Activated CD4-positive, alpha-beta T cell treated with anti-CD3 and anti-CD28 coated beads, Interleukin-2, amount 10 ng/mL, durations not matched to agents 7 days and 5 days (primary cell): ENCODE measurements at places on chromosomes 2 and 18.

DNA sequence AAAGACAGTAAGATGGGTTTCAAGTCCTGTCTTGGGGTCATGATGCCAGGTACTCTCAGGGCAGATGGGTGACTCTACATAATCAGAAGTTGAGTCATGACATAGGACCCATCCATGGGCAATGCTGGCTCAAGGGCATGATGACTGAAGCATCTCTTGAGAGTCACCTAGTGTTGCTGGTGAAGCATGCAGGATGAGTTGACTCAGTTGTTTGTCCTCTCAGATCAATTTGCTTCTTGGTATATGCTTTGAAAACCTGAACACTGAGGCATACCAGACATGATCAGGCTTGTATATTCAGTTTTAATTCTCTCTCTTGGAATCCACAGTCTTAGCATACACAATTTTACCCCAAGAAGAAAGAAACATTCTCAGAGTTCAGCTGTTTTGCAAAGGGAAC is 658.9 kb upstream of the NXPH2 start:
- DNase-seq = no peak

GRCh38 chr2:30706534-30707303 is 100.5 kb downstream of the CAPN13 start:
- peak; percentile 75 for DNase-seq

GRCh38 chr2:105812180-105813044 is 67.7 kb downstream of the NCK2 start:
- no peak for DNase-seq

- peak; percentile 50 for DNase-seq
Measured at GRCh38 chr2:201182650-201183364, at the start of gene CASP10. Gene CASP10, plus strand, starts transcription at chr2:201183141. Its CDS starts 2,637 bp downstream, at chr2:201185778.

- DNase-seq = no peak
Measured at GRCh38 chr2:217258170-217258569, 398.3 kb upstream of the TNP1 start.

GRCh38 chr18:76988827-76989646 is 143.5 kb downstream of the MBP start:
- no peak for DNase-seq

- DNase-seq = no peak
Measured at GRCh38 chr2:33388996-33389395, 87.5 kb upstream of the RASGRP3 start.

DNA sequence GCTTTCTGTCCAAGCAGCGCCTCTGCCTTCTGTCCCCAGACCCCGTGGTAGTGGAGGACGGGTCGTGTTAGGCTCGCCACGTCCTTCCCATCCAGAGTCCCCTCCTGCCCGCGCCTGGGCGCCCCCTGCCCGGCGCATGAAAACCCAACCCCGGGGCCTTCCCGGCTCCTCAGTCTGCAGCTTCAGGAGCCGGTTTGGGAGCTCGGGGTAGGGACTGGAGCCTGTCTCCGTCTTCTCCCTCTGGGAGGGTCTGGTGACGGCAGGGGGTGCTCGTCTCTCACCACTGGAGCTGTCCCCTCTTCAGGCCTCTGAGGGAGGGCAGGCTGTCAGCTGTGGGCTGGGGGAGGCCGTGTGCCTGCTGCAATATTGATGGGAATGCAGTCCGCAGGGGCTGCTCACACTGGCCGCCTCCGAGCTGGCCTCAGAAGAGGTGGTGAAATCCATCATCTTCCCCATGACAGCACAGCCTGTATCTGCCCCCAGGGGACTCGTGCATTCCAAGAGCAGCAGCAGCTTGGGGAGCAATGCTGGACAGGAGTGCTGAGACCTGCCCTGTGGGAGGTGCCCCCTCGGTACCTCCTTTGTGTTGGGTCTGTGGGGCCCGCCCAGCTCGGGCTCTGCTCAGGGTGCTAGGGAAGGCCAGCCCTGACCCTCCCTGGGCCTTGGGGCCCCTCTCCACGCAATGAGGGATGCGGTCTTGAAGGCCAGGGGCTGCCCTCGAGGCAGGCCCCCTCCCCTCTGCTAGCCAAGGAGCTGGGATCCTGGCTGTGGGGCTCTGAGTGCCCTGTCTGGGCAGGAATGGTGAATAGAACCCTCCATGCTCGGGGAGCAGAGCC is 17.8 kb upstream of the KLHL30 start:
- no peak for DNase-seq

- no peak for DNase-seq
Measured at GRCh38 chr2:27014771-27015433, 17.9 kb upstream of the TMEM214 start.

- no peak for DNase-seq
Measured at GRCh38 chr2:9205486-9205885, 1.1 kb upstream of the ASAP2 start.

- DNase-seq = no peak
Measured at GRCh38 chr2:226139759-226140158, 659.9 kb downstream of the IRS1 start.

DNA sequence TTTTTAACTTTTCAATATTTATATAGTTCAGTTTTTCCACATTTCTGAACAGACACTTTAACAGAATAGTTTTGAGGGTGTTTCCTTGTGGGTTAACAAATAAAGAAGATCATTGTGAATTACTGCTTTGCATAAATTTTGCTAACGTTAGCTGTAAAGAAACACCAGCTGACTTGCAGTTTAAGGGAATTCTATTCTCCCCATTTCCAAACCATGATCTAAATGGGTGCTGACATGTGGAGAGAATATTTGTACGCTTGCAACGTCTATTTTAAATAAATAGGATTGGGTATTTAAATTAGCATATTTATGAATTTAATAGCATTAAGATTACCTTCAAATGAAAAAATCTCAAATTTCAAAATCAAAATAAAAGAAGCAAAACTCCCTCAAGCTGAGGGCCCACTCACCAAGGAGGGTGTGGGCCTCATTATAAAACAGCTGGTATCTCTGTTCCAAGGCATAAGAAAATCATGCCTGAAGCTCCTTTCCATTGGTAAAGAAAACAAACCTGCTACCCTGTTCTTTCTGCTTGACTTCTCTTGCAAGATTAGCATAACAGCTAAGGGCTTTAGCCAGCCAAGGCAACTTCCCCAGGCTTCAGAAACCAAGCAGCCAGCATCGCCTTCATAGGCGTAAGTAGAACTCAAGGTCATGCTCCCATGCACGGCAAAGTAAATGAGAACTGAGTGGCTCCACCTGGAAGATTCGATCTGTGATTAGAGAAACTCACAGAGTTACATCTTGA is 3.2 kb downstream of the MRO start:
- DNase-seq = no peak

GRCh38 chr18:51447351-51448342 is 250.2 kb upstream of the MEX3C start:
- DNase-seq = no peak

GRCh38 chr2:127680706-127681287 is 5.5 kb upstream of the LIMS2 start:
- no peak for DNase-seq

DNA sequence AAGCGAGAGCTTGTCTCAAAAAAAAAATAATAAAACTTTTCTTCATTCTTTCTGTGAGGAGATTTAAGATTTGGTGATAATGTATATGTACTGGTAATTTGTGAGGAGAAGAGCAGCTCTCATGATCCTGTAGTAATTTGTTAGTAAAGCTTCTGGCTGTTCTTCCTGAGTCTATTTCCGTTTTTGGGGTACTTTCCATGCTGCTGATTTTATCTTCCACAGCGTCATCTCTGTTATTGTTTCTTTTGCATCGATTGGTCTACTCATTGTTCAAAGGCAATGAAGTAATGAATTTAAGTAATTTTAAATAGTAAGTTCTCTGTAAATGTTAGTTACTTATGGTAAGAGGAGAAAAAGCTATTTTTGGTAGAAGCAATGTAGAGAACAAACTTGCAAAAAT is 12.0 kb downstream of the NDUFAF7 start:
- no peak for DNase-seq

DNA sequence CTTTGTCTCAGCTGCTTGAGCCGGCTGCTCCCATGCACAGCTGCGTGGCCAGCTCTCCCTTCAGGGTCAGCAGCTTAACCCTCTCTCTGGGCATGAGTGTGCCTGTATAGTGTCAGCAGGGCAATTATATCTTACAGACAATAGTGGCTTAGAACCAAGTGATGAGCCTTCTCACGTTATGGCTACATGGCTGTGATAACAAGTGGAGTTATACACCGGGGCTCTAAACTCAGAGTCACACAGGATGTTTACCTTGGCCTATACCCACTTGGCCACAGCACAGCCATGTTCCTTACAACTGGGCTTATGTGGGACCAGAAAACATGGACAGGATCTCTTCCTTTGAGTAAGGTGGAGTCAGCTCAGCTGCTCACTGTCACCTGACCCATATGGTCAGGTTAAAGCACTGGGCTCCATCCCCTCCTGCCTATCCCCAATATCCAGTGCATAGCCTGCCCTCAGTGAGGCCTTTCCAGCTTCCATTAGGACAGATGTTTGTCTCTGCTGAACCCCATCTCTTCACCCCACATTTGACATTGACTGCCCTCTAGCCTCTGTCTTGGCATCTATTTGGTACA is 294.2 kb upstream of the NCKAP5 start:
- no peak for DNase-seq

GRCh38 chr2:170371231-170371998 is 193.5 kb downstream of the MYO3B start:
- DNase-seq = peak; percentile 18

- DNase-seq = no peak
Measured at GRCh38 chr18:68713796-68714195, 1.1 kb downstream of the TMX3 start.

DNA sequence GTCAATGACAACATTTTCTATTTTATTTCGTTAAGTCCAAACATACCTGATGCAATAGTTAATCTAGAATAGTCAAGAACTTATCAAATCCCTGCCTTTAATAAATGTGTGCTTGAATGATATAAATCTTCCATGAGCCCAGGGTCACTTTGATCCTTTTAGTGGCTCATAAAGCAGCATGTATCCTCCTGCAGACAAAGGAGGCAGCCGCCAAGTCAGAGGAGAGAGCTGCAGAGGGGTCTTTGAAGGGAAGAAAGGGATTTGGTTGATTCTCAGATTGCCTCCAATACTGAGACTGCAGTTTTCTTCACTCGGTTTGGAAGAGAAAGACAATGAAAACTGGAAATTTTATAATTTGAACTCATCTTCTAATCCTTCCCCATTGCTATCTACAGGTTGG is 378.4 kb upstream of the PIK3C3 start:
- DNase-seq = no peak

- DNase-seq = peak; percentile 53
Measured at GRCh38 chr2:22355816-22356433, 1029.1 kb upstream of the KLHL29 start.

- no peak for DNase-seq
Measured at GRCh38 chr18:9642799-9643462, 28.6 kb upstream of the PPP4R1 start.

GRCh38 chr2:9274701-9275343 is 68.2 kb downstream of the ASAP2 start:
- no peak for DNase-seq

DNA sequence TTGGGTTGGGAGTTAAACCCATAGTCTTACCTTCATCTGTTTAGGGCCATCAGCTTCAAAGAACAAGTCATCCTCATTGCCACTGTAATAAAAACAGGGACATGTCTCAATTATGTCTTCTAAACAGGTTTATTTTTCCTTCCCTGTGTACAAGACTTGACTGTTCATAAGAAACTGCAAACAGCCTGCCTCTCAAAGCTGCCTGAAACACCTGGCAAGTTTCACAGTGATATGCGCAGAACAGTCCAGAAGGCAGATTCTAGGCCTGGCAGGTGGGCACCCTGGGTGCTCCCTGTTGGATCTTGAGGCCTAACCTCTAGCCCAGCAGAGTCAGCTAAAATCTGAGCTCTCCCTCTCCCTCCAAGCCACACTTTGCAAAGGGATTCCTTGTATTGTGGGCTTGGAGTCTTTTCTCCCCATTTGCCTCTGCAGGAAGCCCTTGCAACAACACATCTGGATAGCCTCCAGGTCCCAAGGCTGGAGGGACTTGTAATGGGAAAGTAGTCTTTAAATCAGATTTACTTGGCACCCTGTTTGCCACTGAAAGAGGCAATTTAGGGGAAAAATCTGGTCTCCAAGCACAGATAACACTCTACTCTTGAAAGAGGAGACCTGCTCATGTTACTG is 930 bp downstream of the IL1B start:
- DNase-seq = no peak

- DNase-seq = no peak
Measured at GRCh38 chr18:25832001-25832604, 258.3 kb downstream of the SS18 start.

GRCh38 chr2:187529977-187530721 is 24.1 kb downstream of the TFPI start:
- no peak for DNase-seq

GRCh38 chr18:5444269-5444668 is 99.5 kb downstream of the EPB41L3 start:
- DNase-seq = no peak

DNA sequence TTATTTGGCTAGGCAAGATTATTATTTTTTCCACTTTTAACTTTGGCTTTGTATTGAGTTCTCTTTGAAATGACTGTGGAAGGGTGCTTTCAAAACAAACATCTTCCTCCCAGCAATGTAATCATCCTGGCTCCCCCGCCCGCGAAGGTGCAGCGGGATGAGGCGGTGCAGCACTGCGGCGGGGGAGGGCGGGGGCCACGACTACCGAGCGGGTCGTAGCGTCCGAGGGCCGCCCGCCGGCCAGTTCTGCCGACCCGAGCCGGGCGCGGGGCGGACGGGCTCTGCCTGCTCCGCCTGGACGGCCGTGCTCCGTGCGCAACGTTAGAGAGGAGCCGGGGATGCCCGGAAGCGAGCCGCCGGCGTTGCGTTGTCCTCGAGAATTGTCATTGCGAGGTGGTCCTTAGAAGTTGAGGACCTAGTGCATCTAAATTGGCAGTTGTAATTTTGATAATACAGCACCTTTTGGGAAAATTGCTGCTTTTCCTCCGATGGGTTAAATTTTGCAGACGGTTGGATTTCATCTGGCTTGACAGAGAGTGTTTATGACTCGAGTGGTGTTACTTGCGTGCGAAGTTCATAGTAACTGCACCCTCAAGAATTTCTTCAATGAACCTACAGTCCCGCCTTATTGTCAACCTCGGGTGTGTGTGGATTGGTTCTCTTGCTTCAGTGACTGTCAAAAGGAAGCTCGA is 1.1 kb downstream of the EPC2 start:
- DNase-seq = peak; percentile 83

- DNase-seq = no peak
Measured at GRCh38 chr2:99595373-99595772, 105.6 kb upstream of the REV1 start.

DNA sequence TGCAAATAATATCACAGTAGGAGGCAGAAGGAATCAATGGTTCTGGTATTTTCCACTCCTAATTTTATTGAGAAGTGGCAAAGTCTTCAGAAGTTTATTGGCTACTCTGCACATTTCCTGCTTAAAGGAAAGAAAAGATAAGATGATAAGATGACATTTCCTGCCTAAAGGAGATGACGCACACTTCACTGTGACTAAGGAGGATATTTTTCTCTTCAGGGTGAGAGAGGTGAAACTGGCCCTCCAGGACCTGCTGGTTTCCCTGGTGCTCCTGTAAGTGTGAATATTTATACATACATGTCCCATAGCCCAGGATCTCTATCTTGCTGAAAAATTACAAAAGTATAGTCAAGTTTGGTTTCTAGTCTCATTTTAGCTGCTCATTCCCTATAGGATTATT is 27.9 kb downstream of the COL3A1 start:
- DNase-seq = no peak
